ENCODE measurements at places on chromosomes 5 and 9. TPM values are rescaled to one million over a fixed set of nuclear protein-coding genes. Genes with fewer than 3 reads are reported as not detected.

ZNF879 gene
- 21.0 TPM for polyA plus RNA-seq

SLC34A1 gene
- not detected for polyA plus RNA-seq

ANKRD31 gene
- 0.62 TPM for polyA plus RNA-seq

IFNE gene
- not detected for polyA plus RNA-seq

UGT3A2 gene
- not detected for polyA plus RNA-seq

CACNA1B gene
- polyA plus RNA-seq: 5.8 TPM

ORM1 gene
- not detected for polyA plus RNA-seq

CAMK4 gene
- polyA plus RNA-seq: 16.6 TPM

MZB1 gene
- polyA plus RNA-seq: not detected

TPPP gene
- 9.9 TPM for polyA plus RNA-seq

OLFM1 gene
- polyA plus RNA-seq: 134 TPM

SLC25A51 gene
- 34.5 TPM for polyA plus RNA-seq

FOXD4L3 gene
- not detected for polyA plus RNA-seq

SELENOP gene
- polyA plus RNA-seq: 1.9 TPM

PLEKHG4B gene
- 0.32 TPM for polyA plus RNA-seq

CER1 gene
- not detected for polyA plus RNA-seq

PNPLA7 gene
- polyA plus RNA-seq: 0.72 TPM

ANKDD1B gene
- polyA plus RNA-seq: not detected

RNF208 gene
- 1.5 TPM for polyA plus RNA-seq

BTNL9 gene
- polyA plus RNA-seq: 18.7 TPM

Data from neural cell (in vitro differentiated cells).